ENCODE measurements at places on chromosomes 1 and 21.

- no peak for DNase-seq
These were observed 857.9 kb downstream of the BRINP3 start for GRCh38 chr1:189619682-189620332.

GRCh38 chr1:27301582-27302199 is 20.3 kb upstream of the TMEM222 start:
- DNase-seq = no peak

- DNase-seq = no peak
These were observed 40.3 kb downstream of the NPHP4 start for GRCh38 chr1:5951846-5952410.

DNA sequence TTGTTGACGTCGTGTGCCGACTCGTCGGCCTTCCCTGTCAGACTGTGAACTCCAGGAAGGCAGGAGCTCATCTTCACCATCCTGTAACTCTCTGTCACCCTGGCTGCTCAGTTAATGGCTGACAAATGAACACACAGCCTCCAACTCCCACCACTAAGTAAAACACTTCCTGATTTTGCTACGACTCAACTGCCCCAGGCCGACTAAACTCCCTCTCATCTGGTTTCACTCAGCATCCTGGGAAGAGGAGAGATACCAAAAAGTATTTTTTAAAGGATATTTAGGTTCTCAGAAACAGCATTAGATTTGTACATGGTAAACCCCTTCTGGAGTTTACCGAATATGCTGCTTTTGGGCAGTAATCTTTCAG is 18.2 kb upstream of the LHX4 start:
- DNase-seq = no peak

- DNase-seq = no peak
These were observed 100.4 kb upstream of the IRF2BP2 start for GRCh38 chr1:234710381-234710780.

- no peak for DNase-seq
These were observed 34.5 kb upstream of the NIBAN1 start for GRCh38 chr1:185008838-185009237.

- no peak for DNase-seq
These were observed 102.3 kb downstream of the DTL start for GRCh38 chr1:212137854-212138253.

GRCh38 chr1:180156631-180157091 is 2.0 kb downstream of the QSOX1 start:
- DNase-seq = no peak

DNA sequence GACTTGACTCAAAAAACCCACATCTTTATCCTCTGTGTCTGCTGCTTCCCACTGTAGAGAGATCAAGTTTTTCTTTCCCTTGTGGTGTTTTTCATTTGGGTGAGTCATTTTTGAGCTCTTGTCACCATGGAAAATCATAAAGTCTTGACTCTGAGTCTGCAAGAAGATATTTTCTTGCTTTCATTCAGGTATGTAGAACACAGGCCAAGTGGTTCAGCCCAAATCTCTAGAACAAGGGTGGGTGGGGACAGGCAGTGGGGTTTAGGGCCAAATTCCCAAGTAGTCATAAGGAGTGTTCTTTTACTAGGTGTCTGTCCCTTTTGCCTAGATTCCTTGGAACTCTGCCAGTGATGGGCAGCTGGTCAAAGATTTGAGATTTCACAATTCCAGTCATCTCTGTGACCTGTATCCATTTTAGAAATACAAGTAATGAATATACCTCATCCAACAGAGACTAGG is 21.5 kb upstream of the ARHGAP29 start:
- DNase-seq = no peak

DNA sequence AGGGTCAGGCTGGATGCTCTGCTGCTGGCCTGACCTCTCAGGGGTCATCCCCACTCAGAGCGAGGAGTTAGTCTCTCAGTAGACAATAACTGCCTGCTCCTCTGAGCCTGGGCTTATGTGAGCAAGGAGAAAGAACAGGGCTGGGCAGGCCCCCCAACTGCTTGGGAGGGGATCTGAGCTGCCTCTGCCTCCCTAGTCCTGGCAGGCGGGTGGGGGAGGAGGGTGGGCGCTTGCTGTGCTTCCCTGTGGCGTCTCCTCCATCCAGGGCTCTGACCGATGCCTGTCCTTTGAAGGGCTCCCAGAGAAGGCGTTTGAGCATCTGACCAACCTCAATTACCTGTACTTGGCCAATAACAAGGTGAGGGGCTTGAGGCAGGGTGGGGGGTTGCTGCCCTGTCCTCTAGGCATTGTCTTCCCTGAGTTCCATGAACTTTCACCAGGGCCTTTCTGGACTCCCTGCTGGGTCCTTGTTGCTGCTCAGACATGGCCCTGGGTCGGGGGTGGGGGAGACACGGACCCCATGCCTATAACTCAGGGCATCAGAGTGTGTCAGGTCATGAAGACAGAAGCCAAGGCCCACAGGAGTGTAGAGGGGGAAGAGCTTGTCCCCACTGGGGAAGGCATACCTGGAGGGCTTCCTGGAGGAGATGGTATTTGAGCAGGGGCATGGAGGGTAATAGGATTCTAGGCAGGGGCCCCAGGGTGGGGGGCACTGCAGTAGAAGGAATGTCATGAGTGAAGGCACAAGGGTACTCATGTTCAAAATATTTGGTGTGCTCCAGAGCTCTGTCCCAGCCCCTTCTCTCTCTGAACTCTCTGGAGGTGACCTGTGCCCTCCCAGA is 12.5 kb downstream of the PODN start:
- no peak for DNase-seq

DNA sequence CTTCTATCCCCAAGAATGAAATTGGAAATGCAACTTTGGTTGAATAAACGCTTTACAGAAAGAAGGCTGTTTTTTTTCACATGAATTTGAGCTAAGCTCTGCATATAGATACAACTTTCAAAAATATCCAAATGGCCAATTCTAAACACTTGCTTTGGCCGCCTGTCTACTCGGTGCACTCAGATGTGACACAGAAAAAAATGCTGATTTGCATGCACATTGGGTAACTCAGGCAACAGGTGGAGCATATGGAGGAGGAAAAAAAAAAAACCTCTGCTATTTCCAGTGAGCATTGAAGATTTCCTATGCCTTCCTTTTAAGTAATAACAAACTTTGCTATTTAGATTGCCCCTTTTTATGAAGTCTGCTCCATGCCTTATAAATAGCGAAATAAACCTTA is 262.5 kb downstream of the GRIK1 start:
- no peak for DNase-seq

GRCh38 chr1:64357422-64357821 is 112.5 kb upstream of the CACHD1 start:
- DNase-seq = no peak

- no peak for DNase-seq
These were observed 1.7 kb upstream of the JUN start for GRCh38 chr1:58785442-58786058.

DNA sequence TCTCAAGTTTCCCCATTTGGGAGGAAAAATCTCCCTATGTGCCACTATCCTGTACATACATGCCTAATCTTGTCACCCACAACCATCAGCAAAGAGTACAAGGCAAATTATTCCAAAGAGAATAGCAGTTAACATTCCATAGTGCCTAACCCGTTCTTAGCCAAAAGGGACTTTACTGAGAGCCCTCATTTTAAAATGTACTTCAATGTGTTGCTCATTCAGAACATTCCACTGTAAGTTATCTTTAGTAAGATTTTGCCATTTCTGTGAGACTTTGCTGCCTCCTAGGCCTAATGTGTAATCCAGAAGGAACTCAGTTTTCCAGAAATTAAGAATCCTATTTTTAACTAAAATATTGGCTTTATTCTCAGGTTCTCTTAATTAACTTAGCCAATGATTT is 11.3 kb upstream of the MRPL55 start:
- DNase-seq = no peak

- DNase-seq = no peak
These were observed 107.7 kb upstream of the VANGL1 start for GRCh38 chr1:115534106-115534505.

DNA sequence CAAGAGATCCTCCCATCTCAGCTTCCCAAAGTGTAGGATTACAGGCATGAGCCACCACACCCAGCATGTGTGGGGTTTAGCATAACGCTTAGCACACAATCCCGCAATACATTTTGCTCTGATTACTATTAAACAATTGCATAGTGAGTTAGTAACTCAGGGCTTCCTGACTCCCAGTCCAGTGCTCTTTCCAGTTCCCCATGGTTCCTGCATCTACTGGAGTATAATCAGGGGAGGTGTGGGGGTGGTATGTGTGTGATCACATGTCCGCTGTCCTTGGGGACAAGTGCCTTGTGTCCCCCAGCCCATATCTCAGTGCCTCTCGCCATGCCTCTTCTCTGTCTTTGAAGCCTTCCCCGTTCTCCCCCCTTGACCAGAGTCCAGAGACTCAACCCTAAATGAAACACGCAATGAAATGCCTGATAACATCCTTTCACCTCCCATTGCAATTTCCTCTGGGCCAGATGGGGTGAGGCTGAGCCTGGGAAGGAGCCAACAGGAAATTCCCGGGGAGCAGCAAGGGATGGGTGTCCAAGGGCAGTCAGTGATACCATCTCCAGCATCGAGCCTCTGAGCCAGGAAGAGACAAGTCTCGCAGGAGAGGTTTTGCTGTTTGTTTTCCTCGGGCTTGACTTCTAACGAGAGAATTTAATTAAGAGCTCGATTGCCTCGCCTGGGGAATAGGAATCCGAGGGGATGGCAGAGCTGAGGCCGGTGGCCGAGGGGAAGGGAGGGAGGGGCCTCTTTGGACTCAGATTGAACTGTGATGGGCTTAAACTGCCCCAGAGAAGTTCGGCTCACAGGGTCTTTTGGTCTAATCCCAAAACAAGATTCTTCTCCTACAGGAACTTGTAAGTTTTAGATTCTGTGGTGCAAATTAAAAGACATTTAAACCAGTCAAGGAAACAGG is 7.7 kb upstream of the HTR1D start:
- DNase-seq = no peak

DNA sequence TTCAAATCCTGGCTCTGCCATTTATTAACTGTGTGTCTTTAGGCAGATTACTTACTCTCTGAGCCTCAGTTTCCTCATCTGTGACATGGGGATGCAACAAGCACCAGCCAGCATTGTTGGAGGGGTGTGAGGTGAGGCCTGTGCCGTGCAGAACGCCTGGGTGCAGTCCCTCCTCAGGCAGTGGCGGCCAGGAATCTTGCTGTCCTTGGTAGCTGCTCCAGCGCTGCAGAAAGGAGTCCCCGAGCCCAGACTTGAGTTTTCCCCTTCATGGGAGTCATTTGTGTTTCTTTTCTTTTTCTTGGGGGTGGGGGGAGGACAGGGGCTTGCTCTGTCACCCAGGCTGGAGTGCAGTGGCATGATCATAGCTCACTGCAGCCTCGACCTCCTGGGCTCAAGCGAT is 46.6 kb downstream of the DISP3 start:
- no peak for DNase-seq

DNA sequence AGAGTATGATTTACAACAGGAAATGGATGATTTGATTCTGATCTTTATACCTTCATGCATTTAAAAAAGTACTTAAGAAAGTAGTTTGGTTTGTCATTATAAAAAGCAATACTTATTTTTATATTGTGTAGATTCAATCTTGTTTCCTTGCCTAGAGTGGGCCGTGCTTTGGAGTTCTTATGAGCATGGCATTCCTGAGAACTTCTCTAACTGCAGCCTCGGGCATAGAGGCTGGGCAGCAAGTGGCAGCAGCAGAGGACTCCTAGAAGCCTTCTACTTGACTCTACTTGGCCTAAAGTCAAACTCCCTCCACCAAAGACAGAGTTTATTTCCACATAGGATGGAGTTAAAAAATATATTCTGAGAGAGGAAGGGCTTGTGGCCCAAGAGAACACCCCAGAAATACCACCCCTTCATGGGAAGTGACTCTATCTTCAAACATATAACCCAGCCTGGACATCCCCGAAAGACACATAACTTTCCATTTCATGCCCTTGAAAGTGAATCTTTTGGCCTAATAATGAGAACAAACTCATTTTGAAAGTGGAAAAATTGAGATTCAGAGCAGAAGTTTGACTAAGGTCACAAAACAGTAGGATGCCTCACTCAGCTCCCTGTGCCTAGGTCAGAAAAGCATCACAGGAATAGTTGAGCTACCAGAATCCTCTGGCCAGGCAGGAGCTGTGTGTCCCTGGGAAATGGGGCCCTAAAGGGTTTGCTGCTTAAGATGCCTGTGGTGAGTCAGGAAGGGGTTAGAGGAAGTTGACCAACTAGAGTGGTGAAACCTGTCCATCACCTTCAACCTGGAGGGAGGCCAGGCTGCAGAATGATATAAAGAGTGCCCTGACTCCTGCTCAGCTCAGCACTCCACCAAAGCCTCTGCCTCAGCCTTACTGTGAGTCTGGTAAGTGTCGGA is at the start of gene IVL:
TSS of gene IVL (plus strand) at position 861 of the 916 bp plus-strand sequence. CDS start 1,252 bp downstream, outside the sequence.
- no peak for DNase-seq

GRCh38 chr1:207817778-207818751 is 66.2 kb downstream of the CD46 start:
- DNase-seq = no peak

GRCh38 chr1:1809489-1809888 is 31.2 kb upstream of the NADK start:
- DNase-seq = no peak

DNA sequence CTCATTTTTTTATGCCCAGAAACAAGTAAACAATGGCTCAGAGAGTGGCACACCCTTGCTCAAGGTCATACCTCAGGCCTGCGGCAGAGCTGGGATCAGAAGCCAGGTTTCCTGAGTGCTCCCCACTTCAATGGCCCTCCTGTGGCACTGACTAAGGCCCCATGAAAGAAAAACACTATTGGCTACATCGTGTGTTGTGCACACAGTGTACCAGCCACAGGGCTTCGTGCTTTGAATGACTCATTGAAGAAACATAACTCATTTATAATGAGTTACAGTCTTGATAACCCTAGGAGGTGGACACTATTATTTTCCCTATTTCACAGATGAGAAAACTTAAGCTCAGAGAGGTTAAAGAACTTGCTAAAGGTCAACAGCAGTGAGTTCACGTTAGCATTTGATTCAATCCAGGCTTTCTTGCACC is 91.2 kb downstream of the TRABD2B start:
- DNase-seq = no peak

DNA sequence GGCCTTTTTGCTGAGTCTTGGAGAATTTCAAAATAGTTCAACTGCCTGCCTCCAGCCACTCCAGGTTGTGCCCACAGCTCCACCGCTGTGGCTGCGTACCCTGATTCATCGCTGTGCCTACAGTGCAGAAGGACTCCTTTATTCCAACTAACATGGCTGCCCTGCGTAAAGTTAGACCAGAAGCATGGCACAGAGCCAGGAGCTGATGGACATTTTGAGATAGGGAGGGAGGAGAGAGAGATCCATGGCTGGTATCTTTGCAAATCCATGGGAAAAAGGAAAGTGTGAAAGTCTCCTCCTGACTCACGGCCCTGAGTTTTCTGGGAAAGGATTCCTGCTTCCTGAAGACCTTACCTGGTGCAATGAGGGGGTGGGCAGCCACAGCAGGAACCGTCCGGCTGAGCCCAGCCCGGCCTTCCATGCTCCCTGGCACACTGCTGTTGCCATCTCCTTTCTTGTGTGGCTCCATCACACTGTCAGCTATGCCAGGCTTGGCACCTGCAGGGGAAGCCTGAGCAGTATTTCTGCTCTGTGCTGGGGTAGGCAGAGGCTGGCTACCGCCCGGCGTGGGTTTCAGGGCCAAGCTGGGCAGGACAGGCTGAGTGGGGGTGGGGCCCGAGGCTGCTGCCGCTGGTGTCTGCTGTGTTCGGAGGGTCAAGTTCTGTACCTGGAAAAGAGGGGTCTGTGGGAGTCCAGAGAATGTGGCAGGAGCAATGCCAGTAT is 46.0 kb upstream of the A3GALT2 start:
- no peak for DNase-seq

All from stimulated activated CD4-positive, alpha-beta T cell treated with anti-CD3 and anti-CD28 coated beads, Interleukin-1b, Interleukin-23, amount 100 ng/mL, for 1 hour (primary cell).